ENCODE measurements at places on chromosomes 6 and 20.
A peak's percentile ranks its signal among the peaks of the same experiment; 100 is the strongest.

DNA sequence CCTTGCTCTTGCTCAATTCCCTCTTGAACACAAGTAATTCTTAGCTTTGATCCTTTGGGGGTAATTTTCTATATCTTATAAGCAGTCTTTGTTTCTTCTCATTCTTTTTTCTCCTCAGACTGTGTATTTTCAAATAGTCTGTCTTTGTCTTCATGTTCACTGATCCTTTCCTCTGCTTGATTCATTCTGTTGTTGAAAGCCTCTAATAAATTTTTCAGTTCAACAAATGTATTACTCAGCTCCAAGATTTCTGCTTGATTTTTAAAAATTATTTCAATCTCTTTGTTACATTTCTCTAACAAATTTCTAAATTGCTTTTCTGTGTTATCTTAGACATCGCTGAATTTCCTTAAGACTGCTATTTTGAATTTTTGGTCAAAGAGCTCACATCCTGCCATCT lies 11.5 kb downstream of the RSPH3 start:
- DNase-seq: no peak

- DNase-seq: no peak
Measured at GRCh38 chr6:138726066-138726756, 47.4 kb upstream of the CCDC28A start.

DNA sequence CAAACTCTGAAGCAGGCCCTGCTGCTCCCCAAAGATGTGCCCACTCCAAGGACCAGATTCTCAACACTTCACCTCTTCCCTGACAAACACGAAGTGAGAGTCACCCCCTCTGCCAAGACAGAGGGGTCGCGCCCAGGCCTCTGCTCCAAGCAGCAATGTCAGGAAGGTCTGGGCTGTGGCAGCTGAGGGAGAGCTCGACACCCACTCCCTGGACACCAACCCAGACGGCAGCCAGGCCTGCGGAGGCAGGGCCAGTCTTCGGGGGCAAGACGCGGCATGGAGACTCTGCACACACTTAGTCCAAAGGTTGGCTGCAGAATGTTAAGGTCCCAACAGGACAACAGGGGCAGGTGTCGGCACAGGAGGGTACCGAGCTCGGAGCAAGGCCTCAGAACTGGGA lies 144.2 kb downstream of the DLL1 start:
- DNase-seq: no peak

GRCh38 chr6:166417285-166417691 lies 34.5 kb upstream of the MPC1 start:
- DNase-seq: no peak

DNA sequence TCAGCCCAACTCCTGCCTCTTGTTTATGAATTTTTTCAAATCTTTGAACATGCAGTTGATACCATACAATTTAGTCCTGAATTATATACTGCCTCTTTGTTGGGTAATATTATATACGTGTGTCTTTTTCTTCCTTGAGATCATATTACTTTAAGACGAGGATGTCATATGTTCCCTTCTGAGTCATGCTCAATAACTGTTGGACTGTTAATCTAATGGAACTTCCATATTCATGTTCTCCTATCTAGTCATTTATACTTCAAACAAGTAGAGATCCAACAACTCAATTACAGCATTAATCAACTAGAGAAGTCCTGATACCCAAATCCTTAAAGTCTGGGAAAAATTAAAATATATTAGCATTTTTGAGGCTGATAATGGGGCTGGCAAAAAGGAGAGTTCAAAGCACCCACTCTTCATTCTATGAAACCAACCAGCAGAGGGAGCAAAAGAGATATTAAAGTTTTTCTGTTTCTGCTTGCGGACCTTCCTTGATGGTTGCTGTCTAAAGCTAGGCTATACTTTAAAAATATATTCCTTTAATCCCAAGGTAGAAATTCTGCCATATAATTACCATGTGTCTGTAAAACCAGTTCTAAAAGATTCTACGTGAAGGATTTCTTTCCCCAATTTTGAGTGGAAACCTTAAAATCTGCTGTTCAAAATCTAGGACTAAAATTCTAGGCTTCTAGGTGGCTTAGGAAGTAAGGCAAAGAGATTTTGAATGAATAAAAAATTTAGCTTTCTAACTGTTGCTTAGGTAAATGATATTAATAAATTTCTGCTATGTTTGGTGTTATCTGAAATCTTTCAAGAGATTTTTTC lies 498.9 kb downstream of the BCKDHB start:
- DNase-seq: peak; percentile 71

DNA sequence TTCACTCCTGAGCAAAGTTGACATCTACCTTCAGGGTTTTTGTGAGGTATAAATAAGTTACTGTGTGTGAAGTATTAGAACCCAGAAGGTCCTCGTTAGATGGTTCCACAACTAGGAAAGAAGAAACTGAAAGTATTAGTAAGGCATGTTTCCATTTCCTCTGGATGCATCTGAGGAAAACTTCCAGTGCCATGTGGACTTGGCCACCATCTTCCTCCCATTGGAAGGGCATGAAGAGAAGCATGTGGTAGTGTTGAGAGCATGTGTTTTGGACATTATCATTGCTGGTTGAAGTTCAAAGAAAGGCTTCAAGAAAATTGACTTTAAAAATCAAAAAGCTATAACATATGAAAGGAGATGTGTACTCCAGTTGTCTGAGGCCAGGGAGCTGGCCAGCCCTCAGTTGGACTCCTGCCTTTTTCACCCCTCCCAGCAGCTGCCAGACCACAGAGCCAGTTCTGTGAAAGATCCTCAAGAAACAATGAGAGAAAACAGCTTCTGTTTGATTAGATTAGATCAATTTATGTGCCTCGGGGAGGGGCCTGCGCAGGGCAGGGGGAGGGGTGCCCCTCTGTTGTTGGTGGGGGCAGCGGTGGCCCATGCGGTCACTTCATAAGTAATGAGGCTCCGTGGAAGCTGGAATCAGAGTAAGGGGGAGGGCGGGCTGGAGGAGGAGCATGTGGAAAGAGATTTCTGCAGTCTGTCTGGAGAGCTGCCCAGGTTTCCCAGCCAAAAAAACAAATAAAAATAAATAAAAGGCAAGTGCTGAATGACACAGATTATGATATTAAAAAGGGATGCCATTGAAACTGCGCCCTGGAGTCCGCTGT lies 154.0 kb downstream of the JARID2 start:
- DNase-seq: peak; percentile 77

GRCh38 chr6:28651161-28651560 lies 125.5 kb downstream of the GPX5 start:
- peak; percentile 44 for DNase-seq

DNA sequence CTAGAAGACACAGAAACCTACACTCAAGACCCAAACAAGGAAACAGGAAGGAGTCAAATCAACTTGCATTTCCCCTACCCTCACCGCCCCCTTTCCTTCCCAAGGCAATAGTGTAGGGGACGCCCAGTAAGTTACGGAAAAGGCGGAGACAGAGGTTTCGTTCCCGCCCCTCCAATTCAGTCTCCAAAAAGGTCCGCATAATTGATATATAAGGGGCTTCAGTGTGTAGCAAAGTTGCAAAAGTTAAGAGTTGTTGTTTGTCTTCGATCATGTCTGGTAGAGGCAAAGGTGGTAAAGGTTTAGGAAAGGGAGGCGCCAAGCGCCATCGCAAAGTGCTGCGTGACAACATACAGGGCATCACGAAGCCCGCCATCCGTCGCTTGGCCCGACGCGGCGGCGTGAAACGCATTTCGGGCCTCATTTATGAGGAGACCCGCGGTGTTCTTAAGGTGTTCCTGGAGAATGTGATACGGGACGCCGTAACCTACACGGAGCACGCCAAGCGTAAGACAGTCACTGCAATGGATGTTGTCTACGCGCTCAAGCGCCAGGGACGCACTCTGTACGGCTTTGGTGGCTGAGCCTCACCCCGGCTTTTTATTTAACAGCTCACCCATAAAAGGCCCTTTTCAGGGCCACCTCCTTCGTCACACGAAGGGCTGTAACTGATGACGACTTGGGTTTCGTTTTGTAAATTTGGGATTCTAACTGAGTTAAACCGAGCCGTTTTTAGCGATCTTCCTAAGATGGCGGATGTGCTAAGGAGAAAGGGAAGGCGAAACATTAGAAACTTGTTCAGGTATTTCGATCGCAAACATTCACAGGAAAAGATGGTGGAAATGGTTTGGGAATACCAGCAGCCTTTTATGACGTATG lies 124.6 kb upstream of the BTN3A2 start:
- DNase-seq: peak; percentile 98

- peak; percentile 35 for DNase-seq
Measured at GRCh38 chr20:4147319-4147718, 132.0 kb upstream of the RNF24 start.

GRCh38 chr6:3919130-3919628 lies 70.0 kb downstream of the FAM50B start:
- DNase-seq: peak; percentile 92

- DNase-seq: no peak
Measured at GRCh38 chr6:75124085-75124484, 81.8 kb downstream of the COL12A1 start.

DNA sequence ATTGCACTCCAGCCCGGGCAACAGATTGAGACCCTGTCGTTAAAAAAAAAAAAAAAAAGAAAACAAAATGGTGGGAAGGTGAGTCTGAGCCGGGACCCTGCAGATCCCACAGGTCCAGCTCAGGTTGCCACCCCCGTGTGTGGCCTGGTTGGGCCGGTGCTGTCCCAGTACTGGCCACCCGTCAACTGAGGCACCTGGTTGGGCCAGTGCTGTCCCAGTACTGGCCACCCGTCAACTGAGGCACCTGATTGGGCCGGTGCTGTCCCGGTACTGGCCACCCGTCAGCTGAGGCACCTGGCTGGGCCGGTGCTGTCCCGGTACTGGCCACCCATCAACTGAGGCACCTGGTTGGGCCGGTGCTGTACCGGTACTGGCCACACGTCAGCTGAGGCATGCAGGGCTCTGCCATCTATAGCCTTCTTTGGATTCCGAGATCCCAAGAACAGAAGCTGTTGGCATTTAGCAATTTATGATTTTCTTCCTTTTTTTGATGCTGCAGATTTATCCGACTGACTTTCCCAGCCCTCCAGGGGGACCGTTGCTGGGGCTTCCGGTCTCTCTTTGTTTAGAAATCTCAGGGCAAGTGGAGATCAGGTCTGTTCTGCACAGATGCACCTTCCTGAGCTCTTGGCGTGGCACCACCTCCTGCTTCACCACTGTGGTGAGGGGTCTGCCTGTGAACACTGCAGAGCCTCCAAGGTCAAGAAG lies 113.8 kb downstream of the SYCP2 start:
- no peak for DNase-seq

GRCh38 chr6:44086931-44087574 lies 40.2 kb downstream of the MRPL14 start:
- DNase-seq: no peak

DNA sequence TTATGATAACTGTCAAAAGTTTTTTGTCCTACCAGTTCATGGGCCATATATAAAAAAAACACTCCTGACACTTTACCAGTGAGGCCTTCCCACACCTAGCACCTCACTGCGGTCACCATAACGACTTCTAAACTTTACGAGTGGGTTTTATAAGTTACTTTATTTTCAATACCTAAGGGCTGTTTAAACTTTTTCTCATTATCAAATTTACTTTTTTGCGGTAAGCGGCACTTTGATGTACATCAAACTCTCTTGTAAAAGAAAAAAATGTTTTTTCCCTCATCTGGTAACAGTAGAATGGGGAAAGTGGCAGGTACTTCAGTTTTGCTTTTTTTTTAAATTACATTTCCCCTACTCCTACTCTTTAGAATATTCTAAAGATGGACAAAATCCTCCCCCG lies 36.2 kb downstream of the FYN start:
- no peak for DNase-seq

GRCh38 chr6:88982720-88983119 lies 19.3 kb upstream of the RNGTT start:
- DNase-seq: peak; percentile 76

DNA sequence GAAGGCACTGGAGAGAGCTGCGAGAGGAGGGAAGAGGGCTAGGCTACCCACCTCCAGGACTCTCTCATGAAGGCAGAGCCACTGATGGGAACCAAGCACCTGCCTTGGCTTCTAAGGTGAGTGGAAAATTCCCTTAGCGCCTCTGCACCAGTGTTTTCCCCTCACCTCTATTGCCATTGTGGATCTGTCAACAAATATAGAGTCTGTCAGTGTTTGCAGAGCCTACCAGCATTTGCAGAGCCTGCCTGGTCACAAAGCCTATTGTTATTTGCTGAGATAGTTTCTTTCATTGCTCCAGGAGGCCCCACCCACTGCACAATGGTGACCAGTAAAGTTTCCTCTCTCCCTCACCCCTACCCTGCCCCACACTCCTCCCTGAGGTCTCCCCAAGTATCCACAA lies 141.9 kb downstream of the MRPL14 start:
- DNase-seq: no peak

DNA sequence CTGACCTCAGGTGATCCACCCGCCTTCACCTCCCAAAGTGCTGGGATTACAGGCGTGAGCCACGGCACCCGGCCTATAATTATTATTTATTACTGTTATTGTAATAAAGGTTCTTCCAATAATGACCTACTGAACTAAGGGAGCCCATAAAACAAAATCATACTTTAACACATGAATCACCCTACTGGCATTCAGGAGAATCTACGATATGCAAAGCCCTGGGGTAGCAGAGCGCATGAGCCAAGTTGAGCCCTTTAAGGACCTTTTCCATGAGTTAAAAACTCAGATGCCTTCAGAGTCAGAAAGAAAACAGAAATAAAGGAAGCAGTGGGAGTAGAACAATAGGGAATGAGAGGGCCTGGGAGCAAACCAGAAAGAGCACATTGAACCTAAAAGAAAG lies 41.5 kb downstream of the SNRPB start:
- DNase-seq: no peak

- DNase-seq: no peak
Measured at GRCh38 chr20:51711426-51711825, 56.8 kb downstream of the ATP9A start.

DNA sequence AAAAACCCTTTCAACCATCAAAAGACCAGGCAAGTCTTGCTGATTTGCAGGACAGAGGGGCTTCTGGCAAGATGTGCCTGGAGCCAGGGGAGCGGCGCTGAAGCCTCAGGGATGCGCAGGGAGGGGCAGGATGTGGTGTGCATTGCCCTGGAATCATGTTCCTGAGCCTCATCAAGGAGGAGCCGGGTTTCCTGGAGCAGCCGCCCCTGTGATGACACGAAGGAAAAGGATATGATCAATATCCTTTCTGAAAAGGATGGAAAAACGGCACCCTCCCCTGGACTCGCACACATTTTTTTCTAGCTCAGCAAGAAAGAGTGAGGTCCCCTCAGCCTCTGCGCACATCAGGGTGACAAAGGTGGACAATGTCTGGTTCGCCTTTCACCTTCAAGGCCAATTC lies 173.1 kb upstream of the SSTR4 start:
- DNase-seq: peak; percentile 56

- peak; percentile 90 for DNase-seq
Measured at GRCh38 chr20:10982692-10983091, 308.9 kb upstream of the JAG1 start.
